Renal cortex interstitium (tissue), 15 donors: ENCODE measurements at places on chromosomes 5 and 9.

DNA sequence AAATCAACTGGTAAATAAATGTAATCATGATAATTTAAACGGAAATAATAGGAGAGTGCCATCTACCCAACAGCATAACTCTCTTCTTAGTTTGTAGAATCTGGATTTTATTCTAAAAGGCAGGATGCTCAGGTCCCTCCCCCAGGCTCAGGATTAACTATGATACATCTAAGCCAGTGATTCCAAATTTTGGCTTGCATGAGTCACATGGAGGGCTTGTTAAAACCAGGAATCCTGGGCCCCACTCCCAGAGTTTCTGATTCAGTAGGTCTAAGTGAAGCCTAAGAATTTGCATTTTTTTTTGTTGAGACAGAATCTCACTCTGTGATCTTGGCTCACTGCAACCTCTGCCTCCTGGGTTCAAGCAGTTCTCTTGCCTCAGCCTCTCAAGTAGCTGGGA is 62.3 kb upstream of the ZFR start:
- no peak for DNase-seq

GRCh38 chr5:159059722-159060121 is 40.0 kb downstream of the EBF1 start:
- DNase-seq, result no peak

GRCh38 chr5:16574789-16575721 is 41.7 kb downstream of the RETREG1 start:
- DNase-seq, result no peak

DNA sequence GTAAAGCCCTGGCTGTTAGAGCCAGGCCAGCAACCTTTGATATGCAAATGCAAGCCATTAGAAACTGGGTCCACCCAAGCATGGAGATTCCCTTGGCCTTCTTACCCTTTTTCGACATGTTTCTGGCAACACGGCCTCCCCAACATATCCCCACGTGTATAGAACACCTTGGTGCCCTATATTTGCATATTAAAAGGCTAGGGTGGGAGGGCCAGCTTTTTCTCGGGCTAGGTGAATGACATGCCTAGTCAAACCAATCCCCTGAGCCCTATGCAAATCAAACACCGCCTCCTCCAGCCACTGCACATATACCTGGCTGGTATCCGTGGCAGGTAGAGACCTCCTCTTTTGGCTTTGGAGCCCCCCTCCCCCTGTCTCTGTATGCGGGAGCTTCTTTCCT is 55.6 kb upstream of the ZFR start:
- DNase-seq, result no peak

- DNase-seq, result no peak
Observed at GRCh38 chr5:52674815-52675545, 112.7 kb upstream of the ITGA1 start.

DNA sequence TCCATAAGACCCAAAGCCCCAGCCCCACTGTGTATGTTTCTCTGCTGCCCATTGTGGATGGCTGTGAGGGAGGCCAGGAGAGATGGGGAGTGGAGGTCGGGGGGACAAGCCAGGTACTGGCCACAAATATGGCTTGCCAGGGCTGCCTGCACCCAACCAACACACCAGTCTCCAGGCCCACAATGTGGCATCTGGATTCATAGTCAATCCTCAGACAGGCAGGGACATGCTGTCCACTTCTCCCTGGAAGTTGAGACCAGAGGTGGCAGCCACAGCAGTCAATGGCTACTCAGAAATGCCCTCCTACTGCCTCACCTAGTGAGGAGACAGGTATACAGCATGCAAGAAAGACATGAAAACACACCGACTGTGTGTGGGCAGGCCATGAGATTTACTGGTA is 61.2 kb upstream of the SLC25A51 start:
- DNase-seq, result no peak

- DNase-seq, result no peak
Observed at GRCh38 chr5:100828071-100828897, 74.8 kb downstream of the ST8SIA4 start.

GRCh38 chr5:5050801-5051200 is 89.3 kb upstream of the ADAMTS16 start:
- DNase-seq, result no peak

- DNase-seq, result no peak
Observed at GRCh38 chr5:124457101-124457500, 289.3 kb downstream of the ZNF608 start.

- no peak for DNase-seq
Observed at GRCh38 chr9:2107906-2108451, 92.8 kb downstream of the SMARCA2 start.

GRCh38 chr5:170221327-170221741 is 11.5 kb upstream of the C5orf58 start:
- no peak for DNase-seq

DNA sequence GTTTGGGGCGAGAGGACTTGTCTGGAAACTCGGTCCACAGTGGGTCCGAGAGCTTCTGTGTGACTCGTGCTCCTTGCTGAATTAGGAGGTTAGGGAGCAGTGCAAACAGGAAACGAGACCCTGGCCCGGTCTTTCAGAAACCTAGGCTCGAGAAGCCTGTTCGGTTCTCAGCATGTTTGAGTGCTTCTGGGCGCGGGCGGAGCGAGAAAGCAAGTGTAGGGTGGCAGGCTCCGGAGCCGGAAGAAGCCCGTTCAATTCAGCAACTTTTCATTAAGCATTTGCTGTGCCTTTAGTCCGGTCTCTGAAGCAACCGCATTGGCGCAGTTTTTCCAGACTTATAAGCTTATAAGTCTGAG is 547 bp downstream of the CLTA start:
- DNase-seq, result no peak
